ENCODE measurements at places on chromosomes 6 and 20.

DNA sequence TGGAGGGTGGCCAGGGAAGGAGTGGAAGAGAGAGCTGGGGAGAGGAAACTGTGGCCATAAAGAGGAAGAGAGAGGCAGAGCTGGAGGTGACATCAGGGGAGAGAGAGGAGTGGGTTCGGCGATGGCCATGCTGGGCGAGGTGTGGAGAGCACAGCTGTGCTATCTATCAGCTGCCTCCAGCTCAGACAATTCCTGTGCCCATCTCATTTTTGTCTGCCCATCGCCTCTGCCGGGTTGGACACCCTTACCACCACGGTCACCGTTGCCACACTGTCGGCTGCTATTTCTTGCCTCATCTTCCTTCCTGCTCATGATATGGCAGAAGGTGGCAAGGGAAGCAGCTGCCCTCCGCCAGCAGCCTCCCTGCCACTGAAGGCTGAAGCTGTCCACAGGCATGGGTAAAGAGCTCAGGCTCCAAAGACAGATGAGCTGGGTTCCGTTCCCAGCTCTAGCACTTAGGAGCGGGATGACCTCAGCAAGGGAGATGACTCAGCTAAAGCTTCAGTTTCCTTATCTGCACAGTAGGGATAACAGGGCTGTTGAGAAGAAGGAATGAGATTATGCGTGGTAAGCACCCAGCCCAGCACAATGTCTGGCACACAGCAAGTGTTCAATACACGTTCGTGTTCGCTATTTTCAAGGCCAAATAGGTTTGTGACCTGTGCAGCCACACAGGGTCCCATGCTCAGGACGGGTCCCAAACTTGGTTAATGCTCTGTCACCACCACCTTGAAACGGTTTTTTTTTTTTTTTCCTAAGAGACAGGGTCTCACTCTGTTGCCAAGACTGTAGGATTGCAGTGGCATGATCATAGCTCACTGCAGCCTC, 21.9 kb upstream of the TAF8 start:
- DNase-seq, result no peak

GRCh38 chr6:17985934-17986655, 1.3 kb downstream of the KIF13A start:
- DNase-seq, result peak; percentile 15

DNA sequence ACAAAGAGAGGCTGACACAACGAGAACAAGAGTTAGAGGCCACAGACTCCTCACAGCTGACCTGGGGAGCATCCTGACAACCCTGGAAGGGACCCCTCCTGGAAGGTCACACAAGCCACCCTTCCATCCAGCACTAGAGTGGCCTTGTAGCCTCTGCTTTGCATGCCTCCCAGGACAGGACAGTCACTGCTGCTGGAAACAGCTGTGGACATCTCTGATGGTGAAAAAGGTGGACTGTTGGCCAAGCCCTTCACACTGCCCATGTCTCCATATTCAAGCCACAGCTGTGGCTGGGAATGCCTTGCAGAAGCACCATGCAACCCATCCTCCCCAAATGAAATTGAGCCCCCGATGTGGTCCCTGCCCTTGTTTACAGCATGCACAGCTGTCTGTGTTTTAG, 102.1 kb upstream of the SRSF6 start:
- DNase-seq, result no peak

DNA sequence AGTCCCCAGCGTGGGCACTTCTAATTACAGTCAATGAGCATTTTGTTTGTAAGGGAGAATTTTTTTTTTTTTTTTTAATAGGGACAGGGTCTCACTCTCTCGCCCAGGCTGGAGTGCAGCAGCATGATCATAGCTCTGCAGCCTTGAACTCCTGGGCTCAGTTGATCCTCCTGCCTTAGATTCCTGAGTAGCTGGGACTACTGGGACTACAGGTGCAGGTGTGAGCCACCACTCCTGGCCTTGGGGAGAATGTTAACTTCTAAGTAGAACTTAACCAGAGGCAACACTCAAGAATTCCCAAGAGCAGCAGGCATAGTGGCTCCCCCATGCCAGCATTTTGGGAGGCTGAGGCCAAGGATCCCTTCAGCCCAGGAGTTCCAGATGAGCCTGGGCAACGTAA, 52.9 kb upstream of the ZNF217 start:
- DNase-seq, result no peak

DNA sequence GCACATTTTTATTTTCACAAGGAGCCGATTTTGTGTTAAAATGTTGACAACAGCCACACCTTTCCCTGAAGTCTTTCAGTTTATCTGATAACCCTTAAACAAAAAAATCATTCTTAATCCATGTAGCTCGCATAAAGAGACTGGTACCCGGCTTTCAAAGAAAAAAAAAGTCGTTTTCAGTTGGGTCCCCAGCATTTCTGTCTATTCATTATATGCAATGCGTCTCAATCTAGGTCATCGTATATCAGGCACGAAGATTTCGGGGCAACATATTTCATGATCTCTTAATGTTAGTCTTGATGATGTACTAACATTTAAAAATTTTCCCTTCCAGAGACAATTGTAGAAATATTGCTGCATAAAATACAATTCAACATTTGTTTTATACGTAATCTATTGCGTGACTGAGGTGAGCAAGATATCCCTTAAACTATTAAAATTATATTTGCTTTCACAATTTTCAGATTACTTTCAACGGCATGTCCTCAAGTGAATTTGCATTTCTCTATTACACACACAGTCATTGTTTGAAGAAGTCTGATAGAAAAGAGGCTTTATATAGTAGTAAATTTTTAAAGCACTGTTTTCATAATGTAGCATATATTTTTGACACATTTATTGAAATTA, 2.9 kb upstream of the TUBB2B start:
- no peak for DNase-seq

DNA sequence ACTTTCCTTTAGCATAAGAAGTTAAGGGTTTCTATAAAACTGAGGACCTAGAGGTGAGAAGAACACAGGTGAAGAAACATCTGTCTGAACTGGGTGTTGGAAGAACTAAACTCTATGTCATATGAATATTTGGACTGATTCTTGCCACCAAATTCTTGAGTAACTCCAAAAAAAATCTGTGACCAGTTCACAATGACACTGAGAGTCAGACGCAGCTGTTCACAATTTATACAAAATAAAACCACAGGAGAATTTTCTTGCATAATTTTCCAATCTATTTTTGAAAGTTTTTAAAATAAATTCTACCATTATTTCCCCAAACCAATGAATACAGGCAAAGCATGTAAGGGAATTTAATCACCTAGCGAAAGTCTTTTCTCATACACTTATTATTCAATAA, 148.1 kb upstream of the TCF21 start:
- no peak for DNase-seq

DNA sequence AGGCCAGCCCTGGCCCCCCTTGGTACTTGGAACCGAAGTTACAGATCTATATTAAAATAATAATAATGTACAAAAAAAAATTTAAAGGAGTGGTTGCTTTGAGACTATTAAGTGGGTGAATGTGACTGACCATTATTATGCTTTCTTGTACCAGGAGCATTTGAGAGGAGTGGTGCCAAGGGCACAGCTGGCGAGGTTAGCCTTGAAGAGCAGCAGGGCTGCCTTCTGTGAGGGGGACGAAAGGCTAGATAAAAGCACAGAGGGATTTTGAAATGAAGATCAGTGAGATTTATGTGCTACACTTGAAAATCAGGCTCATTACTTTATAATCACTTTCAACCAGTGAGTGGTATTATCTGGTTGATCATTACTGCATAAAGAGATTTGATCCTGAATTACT, 48.6 kb downstream of the FIG4 start:
- DNase-seq, result no peak

GRCh38 chr20:53226826-53227225, 254.7 kb downstream of the TSHZ2 start:
- DNase-seq, result no peak

DNA sequence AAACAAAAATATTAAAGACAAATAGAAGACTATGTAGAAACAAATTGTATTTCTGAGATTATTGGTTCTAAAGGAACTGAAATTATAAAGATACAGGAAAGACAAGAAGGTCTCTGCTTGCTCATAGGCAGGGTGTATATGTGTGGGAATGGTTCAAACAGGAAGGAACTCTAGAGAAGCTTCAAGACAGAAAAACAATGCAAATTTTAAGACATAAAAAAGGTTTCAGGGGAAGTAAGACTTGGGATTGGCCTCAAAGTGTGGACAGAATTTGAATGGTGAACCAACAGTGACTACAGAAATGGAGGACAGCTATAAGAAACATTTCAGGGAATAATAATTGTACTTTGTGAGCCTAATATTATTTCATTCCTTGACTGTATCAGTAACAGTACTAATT, 50.3 kb downstream of the OR2B2 start:
- no peak for DNase-seq

- no peak for DNase-seq
Measured at GRCh38 chr20:16349523-16350260, 223.6 kb downstream of the KIF16B start.

- DNase-seq, result no peak
Measured at GRCh38 chr6:3915076-3915791, 66.1 kb downstream of the FAM50B start.

- DNase-seq, result no peak
Measured at GRCh38 chr6:446418-447366, 55.1 kb downstream of the IRF4 start.

GRCh38 chr6:145783796-145784195, 30.8 kb downstream of the FBXO30 start:
- no peak for DNase-seq

DNA sequence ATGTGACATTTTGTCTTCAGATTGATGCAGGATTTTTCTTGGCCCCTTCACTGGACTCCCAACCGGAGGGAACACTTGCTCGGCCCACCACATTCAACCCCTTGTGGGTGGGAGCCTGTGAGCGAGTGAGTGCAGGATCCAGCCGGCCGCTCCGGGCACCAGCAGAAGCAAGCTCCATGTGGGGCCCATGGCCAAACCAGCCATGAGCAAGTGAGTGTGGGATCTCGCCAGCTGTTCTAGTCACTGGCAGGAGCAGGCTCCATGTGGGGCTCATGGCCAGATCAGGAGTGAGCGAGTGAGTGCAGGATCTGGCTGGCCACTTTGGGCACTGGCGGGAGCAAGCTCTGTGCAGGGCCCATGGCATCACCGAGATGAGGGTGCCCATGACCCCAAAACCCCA, 42.6 kb downstream of the OSTM1 start:
- no peak for DNase-seq

DNA sequence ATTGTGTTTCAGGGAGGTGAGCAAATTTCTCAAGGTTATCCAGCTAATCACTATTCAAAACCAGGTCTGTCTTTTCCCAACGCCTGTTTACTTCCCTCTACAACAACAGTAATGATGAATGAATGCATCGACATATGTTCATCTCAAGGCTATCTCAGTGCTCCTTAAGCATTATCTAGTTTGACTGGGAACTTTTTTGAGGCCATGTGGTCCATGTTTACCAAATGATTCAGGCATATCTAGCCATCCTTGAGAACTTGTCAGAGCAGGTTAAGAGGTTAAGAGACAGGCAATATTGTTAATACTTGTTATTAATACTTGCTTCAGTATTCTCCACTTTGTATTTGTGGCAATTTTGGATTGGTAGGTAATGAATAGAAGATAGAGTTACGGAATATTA, 1038.4 kb upstream of the FLRT3 start:
- no peak for DNase-seq

GRCh38 chr6:11824986-11825385, 46.4 kb upstream of the ADTRP start:
- DNase-seq, result peak; percentile 17

- DNase-seq, result no peak
Measured at GRCh38 chr6:37515712-37516075, 16.0 kb upstream of the CCDC167 start.

Measured in adipocyte (in vitro differentiated cells).